Stimulated activated CD4-positive, alpha-beta T cell treated with anti-CD3 and anti-CD28 coated beads, TNF-alpha, amount 100 ng/mL, for 1 hour (primary cell): ENCODE measurements at places on chromosomes 5 and 9.

DNA sequence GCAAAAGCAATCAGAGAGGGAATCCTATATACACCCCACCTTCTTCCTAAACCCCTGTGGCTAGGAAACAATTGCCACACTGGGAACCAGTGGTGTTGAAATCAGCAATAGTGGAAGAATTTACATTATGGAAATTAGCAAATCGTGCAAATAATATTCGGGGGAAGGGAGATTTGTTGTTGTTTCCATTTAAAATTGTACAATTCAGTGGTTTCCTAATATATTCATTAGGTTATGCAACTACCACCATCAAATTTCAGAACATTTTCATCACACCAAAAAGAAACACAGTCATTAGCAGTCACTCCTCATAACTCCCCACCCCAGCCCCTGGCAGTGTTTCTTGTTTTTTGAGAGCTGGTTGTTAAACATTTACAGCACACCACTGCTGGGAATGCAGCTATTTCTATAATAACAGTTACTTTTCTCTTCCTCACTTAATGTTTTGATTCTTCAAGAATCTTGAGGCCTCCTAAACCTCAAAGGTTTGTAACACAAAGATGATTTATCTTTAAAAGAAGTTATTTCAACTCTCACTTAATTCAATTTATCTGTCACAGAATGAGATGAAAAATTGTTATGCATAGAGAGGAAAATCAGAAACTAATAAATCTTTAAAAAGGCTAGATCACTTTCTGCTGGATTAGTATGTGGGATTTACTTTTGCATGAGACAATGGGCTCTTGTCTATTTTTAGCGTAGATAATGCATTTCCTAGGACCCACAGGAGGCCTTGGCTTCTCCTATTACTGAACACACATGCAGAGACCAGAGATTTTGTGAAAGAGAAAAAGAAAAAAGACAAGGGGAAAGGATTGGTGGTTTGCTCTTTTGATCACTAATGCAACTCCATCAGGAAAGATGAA, 91.8 kb upstream of the DAPK1 start:
- DNase-seq, result no peak

- no peak for DNase-seq
Observed at GRCh38 chr9:131641618-131642495, 96.5 kb downstream of the PRRT1B start.

DNA sequence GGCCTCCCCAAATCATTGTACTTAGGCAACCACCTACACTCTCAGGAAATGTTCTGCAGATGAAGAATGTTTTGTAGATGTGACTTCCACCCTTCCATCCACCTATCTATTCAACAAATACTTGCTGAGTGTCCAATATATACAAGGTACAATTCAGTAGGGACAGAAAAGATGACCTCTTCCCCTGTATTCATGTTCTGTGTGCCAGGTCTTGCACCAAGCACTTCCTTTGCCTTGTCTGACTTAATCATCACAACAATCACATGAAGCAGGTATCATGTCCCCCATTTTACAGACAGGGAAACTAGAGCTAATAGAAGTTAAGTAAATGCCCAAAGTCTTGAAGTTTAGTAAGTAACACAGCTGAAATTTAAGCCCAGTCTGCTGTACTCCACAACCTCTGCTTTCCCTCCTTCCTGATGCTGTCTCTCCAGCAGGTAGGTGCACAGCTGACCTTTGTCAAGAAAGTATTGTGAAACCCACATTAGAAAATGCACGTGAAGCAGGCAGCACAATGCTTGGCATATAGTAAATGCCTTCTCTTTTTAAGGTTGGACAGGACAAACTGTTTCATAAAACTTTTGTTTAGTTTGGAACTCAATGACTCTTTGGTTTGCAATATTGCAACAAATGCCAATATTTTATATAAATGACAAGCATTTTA, 296.5 kb downstream of the DEPDC1B start:
- no peak for DNase-seq

DNA sequence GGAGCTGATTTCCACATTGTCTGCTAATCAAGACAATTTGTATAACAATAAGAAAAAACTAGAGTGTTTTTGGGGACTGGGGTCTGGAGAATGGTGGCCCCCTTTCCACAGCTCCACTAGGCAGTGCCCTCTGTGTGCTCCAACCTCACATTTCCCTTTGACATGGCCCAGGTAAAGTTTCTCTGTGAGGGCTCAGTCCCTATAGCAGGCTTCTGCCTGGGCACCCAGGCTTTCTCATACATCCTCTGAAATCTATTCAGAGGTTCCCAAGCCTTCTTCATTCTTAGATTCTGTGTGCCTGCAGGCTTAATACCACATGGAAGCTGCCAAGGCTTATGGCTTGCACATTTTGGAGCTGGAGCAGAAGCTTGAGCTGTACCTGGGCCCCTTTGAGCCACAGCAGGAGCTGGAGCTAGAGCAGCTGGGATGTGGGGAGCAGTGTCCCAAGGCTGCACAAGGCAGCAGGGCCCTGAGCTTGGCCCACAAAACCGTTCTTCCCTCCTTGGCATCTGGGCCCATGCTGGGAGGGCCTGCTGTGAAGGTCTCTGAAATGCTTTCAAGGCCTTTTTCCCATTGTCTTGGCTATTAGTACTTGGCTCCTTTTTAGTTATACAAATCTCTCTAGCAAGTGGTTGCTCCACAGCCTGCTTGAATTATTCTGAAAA, 49.1 kb upstream of the VPS13A start:
- DNase-seq, result no peak

DNA sequence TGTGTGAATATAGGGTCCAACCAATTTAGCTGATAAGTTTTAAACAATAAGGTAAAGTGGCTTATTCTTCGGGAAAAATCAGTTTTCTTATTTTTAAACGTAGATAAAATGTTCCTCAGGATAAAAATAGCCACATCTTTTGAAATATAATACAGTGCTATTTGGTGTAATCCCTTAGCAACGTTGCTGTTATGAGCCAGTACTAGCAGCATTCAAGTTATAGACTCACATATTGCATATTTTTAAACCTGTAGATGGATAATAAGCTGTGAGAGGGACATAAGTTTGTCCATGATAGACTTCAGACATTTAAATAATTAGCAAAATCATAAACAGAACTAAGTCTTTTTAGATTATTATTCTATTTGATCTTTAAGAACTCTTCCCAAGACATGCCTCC, 6.3 kb downstream of the PDE4D start:
- DNase-seq, result no peak

DNA sequence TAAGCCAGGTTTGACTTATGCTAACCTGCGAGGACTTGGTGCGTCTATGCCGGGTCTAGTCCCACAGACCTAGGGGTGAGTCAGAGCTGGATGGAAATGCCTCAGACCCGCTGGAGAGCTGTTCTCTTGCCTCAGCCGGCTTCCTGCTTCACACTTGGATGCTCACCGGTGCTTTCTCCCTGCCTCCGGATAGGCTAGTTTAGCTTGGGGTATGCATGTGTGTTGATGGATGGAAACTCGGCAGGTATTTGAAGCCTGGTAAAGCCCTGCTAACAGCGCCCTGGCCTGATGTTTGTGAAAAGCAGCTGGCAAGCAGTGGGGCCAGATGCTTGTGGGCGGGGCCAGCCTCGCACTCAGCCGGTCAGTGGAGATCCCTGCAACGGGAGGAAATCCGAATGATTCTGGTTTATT, 29.3 kb downstream of the PRRC2B start:
- no peak for DNase-seq
